Glomerular endothelial cell (primary cell): ENCODE measurements at places on chromosomes 16 and 17. TPM values are rescaled to one million over a fixed set of nuclear protein-coding genes. Genes with fewer than 3 reads are reported as not detected.

GRCh38 chr17:29909236-29910003, 20.6 kb downstream of the SSH2 start:
- DNase-seq = no peak

Gene CORO1A
- 1.5 and 3.0 TPM in 2 replicates for total RNA-seq

DNA sequence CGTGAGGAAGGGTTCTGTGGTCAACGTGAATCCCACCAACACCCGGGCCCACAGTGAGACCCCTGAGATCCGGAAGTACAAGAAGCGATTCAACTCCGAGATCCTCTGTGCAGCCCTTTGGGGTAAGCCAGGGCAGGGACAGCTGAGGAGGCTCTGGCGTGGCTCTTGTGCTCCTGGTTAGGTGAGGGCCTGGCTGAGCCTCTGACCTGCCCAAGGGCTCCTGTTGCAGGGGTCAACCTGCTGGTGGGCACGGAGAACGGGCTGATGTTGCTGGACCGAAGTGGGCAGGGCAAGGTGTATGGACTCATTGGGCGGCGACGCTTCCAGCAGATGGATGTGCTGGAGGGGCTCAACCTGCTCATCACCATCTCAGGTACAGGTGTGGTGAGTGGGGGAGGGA, 4.2 kb upstream of the C17orf107 start:
- DNase-seq = no peak

GRCh38 chr16:25005445-25006306, 9.5 kb downstream of the ARHGAP17 start:
- no peak for DNase-seq

Gene DOC2A
- total RNA-seq = 0.06 and 0.10 TPM in 2 replicates

Gene ALDOC
- total RNA-seq = 14.1 and 23.8 TPM in 2 replicates

DNA sequence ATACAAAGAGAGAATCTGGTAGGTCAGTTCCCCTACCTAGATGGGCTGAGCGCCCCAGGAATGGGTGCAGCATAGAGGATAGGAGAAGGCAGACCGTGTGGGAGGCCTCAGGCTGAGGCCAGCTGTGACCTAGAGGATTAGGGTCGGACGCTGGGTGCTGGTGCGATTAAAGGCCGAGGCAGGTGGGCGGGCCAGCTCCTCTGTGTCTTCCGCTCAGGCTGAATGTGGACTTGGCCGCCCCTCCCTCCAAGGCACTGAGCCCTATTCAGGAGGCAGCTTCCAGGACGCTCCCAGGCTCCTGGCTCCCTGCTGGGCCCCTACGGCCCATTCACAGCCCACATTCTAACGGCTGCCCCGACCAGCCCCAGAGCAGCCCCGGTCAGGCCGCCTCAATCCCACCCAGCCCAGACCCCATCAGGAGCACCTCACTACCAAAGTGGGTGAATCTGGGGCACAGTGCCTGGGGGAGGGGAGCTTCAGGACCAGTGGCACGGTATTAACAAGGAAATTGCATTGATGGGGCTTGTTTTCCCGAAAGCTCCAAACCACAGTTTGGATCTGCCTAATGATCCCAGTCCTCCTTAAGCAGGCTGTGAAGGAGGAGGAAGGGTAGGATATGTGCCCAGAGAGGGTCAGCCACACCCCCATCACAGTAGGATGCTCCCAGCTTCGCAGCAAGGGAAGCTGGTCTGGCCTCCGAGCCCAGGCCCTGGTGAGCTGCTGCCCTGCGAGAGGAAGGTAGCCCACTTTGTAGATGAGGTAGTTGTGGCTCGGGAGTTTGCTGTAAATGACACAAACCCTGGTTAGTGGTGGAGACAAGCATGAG, 14.5 kb downstream of the RHBDL3 start:
- no peak for DNase-seq

Gene ACSM3
- 22.0 and 68.4 TPM in 2 replicates for total RNA-seq

Gene BFAR
- 84.2 and 129 TPM in 2 replicates for total RNA-seq

- no peak for DNase-seq
These were observed 573 bp downstream of the CDT1 start for GRCh38 chr16:88804173-88804551.

DNA sequence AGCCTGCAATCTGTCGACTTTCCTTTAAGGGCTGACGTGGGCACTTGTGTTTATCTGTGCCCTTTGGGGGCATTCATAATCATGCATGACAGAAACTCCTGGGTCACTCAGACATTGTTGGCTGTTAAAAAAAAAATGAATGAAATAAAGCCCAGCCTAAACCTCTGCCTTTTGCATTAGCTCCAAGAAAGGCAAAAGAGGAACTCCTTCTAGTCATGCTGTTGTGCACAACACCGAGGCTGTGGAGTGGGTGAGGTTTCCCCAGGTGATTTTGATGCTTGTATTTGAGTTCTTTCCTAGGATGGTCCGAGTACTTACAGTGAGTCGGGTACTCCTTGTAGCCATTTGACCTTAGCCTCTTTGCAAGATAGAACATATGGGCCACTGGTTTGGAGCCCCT, 49.6 kb upstream of the IRX6 start:
- no peak for DNase-seq

GRCh38 chr17:18362698-18363100, 651 bp downstream of the SHMT1 start:
- DNase-seq = no peak

Gene BRIP1
- 2.9 and 4.6 TPM in 2 replicates for total RNA-seq

GRCh38 chr17:1753767-1754429, 8.0 kb upstream of the SERPINF1 start:
- DNase-seq = no peak

DNA sequence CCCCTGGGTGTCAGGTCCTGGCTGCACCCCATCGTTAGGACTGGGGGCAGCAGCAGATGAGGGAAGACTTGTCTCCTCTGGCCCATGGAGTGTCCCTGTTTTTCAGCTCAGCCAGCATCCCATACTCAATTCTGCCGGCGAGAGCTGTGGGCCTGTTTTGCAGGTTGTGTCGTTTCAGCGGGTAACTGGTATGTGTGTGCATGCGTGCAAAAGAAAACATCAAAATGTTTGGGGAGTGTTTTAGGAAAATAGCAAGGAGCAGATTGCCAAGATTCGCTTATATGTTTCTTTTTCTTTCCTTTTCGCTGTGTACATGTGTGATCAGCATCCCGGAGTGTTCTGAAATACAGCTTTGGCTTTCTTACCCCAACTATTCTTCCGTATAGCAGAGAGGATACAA, 34.7 kb downstream of the MSI2 start:
- DNase-seq = no peak
